ENCODE measurements at places on chromosomes 12 and 14.

DNA sequence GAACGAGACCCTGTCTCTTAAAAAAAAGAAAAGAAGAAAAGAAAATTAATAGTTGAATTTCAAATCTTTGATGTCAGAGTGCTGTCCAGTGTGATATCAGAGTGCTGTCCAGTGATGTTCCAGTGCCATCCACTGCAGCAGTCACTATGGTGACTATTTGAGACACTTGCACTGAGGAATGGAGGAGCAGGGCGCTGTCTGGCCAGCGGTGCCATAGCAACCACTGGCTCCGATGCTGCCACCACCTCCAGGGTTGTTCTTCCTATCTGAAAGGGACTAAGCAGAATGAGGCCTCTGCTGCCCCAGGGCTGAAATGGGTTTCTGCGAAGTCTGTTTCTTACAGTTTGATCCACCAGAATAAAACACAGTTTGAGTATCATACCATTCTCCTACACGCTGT lies 272.9 kb downstream of the NUAK1 start:
- DNase-seq = no peak

- DNase-seq = no peak
These were observed 58.9 kb upstream of the HMGA2 start for GRCh38 chr12:65765436-65765813.

DNA sequence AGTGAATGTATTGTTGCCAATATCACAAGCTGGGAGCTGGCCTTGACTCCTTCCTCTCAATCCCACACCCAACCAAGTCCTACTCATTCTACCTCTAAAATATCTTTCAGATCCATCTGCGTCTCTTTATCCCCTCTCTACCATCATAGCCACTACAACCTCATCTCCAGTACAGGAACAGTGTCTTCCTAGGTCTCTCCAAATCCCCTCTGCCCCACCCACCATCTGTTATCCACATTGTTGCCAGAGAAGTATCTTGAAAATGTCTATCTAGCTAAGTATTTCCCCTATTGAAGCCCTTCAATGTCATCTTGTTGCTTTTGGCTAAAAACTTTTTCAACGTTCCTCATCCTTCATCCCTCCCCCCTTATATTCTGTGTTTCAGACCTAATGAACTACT lies 244.7 kb downstream of the C12orf75 start:
- DNase-seq = no peak

DNA sequence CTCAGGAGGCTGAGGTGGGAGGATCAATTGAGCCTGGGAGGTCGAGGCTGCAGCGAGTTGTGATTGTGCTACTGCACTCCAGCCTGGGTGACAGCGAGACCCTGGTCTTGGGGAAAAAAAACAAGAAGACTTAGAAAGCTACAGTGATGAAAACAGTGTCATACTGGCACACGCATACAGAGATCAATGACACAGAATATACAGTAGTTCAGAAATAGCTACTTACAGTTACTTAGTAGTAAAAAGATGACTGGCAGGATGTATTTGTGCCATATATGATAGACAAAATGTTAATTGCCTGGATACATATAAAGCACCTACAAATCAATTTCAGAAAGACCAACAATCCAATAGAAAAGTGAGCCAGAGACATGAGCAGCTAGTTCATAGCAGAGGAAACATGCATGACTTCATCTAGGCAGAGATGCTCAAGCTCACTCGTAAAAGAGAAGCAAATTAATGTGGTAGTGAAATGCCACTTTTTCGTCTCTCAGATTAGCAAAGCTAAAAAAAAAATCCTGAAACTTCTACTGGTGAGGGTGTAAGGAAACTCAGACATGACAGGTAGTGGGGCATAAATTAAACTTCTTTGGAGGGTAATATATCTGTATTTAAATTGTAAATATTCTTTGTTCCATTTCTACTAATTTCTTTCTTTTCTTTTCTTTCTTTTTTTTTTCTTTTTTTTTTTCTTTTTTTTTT lies 2.5 kb upstream of the ALDH2 start:
- DNase-seq = no peak

DNA sequence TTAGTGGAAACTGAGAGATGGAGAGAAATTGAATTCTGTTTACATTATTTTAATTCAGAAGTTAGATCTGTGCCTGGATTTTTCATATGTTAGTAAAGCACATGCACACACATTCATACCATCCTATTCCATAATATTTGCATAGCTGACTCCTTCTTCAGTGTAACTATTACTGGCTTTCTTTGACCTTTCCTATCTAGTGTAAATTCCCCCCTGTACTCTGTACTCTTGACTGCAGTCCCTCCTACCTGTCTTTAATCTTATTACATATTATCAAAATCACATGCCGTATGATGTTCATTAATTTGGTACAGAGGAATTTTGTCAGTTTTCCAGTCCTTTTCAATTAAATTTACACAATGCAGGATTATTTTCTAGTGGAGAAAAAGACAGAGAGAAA lies 417.0 kb upstream of the SOX5 start:
- DNase-seq = no peak
